Left lung (tissue), 14 donors: ENCODE measurements at places on chromosomes 3 and 15. TPM values are rescaled to one million over a fixed set of nuclear protein-coding genes. Genes with fewer than 3 reads are reported as not detected.
A peak's percentile ranks its signal among the peaks of the same experiment; 100 is the strongest.

The LXN gene
- total RNA-seq: 31.4 TPM

The TM6SF1 gene
- 13.0 TPM for total RNA-seq

The KY gene
- total RNA-seq: 0.10 TPM

GRCh38 chr15:50138391-50138790 lies 19.4 kb upstream of the ATP8B4 start:
- no peak for DNase-seq

DNA sequence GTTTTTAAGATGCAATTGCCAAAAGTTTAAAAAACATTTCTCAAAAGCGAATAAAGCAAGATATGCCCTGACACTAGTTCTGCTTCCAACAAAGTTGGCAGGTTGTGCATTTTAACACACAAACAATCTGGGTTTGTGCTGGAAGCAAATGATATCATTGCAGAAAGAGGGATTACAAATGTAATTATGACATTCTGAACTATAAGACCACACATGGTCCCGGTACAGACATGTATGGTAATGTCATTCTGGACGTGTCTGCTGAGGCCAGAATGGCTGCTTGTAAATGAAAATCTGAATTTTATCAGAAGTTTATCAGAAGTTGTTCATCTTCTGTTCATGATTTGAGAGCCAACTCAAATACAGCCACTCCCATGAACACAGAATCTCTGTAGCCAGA lies 10.7 kb downstream of the TMC3 start:
- DNase-seq: no peak

GRCh38 chr3:16385151-16385550 lies 120.1 kb downstream of the OXNAD1 start:
- DNase-seq: peak; percentile 37

DNA sequence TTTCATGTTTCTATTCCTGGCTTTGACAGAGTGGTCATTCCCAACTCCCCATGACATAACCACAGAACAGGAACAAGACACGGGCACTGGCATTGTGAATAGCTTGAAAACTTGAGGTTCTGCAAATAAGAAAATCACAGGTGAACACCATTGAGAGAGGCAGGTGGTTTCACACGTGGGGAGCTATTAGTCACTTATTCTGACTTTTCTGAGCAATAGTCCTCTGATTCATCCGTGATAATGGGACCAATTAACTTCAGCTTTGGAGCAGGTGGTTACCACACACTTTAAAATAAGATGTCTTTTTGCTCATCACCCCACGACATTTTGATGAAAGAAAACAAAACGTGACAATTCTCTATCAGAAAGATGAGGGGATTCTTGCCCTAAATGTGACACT lies 224.7 kb downstream of the KLF13 start:
- DNase-seq: no peak

DNA sequence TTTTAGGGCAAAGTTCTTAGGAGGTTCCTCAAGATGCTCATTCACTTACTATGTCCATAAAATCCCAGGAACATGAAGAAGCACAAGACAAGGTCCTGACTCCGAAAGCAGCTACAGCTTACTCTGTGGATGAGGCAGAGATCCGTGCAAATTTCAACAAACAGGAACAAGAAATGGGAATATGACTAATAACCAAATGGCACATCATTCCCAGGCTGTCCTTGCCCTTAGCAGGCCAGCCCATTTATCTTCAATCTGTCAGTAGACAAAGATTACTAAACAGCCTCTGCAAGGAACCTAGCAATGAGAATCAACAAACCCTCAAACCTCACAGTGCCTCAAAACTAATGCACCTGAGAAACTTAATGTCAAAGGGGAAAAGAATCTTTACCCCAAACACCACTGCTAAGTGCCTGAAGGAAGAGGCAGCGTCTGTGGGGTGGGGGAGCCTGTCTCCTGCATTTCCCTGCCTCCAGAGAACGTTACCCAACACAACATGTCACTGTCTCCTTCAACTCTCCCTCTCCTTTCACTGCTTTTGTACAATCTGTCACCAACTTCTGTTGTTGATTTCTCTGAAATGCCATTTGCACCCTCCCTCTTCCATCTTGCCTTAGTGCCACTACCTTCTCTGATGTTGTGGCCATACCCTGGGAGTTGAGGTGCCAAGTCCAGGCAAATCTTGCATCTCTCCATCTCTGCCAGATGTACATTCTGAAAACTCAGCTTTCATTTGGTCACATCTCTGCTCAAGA lies 4.8 kb downstream of the TNFAIP8L3 start:
- DNase-seq: no peak

GRCh38 chr15:66873856-66874255 lies 171.8 kb downstream of the SMAD6 start:
- no peak for DNase-seq
